NCI-H524 (cell line): ENCODE measurements at places on chromosomes 7 and 10.

- no peak for DNase-seq
These were observed 29.8 kb downstream of the GSDME start for GRCh38 chr7:24727154-24728120.

DNA sequence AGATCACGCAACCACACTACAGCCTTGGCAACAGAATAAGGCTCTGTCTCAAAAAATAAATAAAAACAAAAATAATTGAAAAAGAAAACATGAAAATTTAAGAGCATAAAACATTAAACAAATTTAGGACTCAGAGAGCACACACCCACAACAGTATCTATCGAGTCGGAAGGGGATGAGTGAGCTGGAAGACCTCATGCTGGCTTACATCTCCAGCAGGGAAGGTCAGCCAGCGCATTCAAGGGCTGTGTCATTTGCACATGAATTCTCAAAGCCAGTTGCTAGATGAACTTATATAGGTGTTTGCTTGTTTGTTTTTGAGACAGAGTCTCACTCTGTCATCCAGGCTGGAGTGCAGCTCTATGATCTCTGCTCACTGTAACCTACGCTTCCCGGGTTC lies 50.3 kb downstream of the SRRM3 start:
- DNase-seq, result no peak

GRCh38 chr10:61073391-61073790 lies 129.4 kb upstream of the RHOBTB1 start:
- DNase-seq, result no peak

DNA sequence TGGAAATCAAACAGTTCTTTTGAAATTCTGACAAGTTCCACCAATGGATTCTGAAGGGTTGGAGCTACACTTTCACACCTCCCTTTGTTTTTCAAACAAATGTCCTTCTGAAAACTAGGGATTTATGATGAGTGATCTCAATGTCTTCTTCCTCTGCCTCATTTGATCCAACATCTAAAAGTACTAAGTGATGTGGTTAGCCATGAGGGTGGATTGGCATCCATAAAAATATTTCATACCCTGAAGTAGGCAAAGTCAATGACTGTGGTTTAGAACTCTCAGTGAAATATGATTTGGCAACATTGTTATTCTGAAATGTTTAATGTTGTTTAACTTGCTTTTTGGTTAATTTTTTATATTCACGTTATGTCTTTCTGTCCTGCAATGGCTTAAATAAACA lies 136.9 kb downstream of the MBL2 start:
- no peak for DNase-seq

DNA sequence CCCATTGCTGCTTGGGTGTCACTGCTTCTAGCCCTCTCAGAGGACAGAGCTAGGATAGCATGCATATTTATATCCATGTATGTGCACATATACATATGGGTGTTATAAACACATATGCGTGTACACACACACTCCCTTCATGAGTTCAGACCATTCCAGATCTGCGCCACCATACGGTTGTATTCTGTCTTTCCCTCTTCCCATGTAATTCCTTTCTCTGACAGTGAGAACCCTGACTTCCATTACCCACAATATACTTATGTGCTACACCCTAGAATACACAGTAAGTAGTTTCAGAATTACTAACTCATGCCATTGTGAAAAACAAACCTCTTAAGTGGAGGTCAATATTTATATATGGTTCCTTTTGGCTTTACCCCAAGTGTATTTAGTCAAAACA lies 116.6 kb upstream of the SAMD8 start:
- no peak for DNase-seq

DNA sequence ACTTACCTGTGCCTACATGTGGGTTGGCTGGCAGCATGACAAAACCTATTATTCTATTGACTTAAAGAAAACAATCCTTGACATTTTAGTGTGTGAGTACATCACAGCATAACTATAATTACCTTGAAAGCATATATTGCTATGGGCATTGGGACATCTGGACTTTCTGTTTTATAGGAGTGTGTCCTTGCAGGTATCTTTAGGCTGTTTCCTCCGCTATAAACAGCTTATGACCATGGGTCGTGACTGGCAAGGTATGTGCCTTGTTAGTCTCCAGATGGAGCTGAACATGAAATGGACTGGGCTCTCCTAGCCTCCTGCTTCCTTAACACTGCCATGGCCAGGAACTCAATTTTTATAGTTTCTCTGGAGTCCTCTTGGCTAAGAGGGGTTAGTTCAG lies 317.4 kb upstream of the COBL start:
- DNase-seq, result no peak

GRCh38 chr7:33937871-33938270 lies 32.5 kb downstream of the BMPER start:
- no peak for DNase-seq

GRCh38 chr7:155804897-155805825 lies 7.1 kb downstream of the SHH start:
- DNase-seq, result peak; percentile 36

DNA sequence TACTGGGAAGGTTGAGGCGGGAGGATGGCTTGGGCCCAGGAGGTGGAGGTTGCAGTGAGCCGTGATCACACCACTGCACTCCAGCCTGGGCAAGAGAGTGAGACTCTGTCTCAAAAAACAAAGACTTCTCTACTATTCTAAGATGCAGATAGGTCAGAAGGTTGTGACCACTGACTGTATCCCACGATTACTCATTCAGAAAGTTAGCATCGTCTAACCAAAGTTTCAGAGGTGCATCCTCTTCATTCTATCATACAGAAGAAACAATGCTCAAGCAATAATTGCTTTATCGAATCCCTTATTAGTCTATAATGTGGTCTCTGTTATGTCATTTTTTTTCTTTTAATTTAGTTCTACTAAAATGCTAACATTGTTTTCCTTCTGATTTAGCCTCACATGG lies 348.7 kb upstream of the LRGUK start:
- no peak for DNase-seq

- DNase-seq, result no peak
These were observed 347.8 kb downstream of the ELMO1 start for GRCh38 chr7:37100735-37101331.

GRCh38 chr10:127745861-127746260 lies 8.9 kb downstream of the FOXI2 start:
- no peak for DNase-seq

- DNase-seq, result no peak
These were observed 35.5 kb upstream of the PTPRZ1 start for GRCh38 chr7:121837462-121837861.

- no peak for DNase-seq
These were observed 64.7 kb downstream of the CREB5 start for GRCh38 chr7:28477041-28477442.

GRCh38 chr10:782751-783648 lies 93.5 kb upstream of the DIP2C start:
- DNase-seq, result no peak

DNA sequence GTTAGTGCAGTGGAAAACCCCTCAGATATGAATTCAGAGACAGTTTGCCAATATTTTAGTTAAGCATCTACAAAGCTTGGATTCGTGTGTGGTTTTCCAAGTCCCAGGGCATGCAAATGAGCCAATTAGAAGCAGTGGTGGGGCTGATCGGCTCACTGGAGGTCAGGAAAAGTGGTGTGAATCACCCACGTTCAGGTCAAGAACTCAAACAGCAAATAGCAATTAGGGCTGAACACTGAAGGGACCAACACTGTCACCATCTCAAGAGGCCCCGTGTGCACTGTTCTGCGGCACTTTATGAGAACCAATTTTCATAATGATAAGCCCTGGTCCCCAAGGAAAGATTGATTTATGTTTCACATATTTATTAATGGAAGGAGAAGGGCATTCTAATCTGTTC lies 68.9 kb downstream of the ADARB2 start:
- DNase-seq, result no peak

DNA sequence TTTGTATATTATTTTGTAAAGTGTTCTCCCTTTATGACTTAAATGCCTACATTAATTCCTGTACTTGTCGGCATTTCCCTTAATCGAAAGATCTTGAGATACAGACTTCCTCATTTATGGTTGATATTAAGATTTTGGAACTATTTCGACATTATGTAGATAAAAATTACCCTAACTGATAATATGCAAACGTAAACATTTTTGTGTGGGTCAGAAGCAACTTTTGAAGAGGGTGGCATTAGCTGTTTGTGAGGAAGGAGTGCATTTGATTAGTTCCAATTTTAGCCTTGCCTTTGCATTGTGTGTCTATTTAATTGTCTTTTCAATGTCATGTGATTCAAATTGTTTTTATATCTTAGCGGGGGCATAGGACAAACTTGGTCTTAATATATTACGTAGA lies 114.7 kb downstream of the BICC1 start:
- no peak for DNase-seq

- DNase-seq, result no peak
These were observed 370 bp downstream of the TMEM60 start for GRCh38 chr7:77797734-77798393.

DNA sequence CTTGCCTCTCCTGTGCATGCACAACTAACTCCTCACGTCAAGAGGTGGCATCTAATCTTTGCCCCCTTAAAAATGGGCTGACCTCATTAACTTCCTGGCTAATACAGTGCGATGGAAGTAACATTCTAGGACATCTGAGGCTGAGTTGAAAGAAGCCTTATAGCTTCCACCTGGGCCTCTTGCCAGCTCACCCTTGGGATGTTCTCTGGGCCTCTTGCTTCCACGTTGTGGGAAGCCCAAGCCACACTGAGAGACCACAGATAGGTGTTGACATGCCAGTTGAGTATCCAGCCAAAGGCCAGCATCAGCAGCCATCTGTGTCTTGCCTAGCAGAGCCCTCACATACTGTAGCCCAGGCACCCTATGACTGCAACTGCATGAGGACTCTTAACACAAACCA lies 60.8 kb upstream of the GDF10 start:
- no peak for DNase-seq

- no peak for DNase-seq
These were observed 91.2 kb upstream of the PAX2 start for GRCh38 chr10:100653957-100654781.

DNA sequence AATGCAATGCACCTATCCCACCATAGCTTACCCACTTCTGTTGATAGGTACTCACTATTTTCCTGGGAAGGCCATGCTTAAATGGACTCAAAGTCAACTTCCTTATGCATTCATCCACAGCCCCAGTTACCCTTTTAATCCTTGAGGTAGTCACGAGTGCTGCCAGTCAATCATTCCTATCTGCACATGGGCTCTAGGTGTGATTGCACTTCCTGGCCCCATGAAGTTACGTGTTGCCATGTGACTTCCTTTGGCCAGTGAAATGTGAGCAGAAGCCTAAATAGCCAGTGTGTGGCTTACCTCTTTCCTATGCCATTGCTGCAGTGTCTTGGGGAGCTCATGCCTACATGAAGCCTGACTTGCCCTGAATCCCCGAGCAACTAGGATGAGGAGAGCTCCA lies 23.5 kb upstream of the EIF5AL1 start:
- DNase-seq, result no peak

DNA sequence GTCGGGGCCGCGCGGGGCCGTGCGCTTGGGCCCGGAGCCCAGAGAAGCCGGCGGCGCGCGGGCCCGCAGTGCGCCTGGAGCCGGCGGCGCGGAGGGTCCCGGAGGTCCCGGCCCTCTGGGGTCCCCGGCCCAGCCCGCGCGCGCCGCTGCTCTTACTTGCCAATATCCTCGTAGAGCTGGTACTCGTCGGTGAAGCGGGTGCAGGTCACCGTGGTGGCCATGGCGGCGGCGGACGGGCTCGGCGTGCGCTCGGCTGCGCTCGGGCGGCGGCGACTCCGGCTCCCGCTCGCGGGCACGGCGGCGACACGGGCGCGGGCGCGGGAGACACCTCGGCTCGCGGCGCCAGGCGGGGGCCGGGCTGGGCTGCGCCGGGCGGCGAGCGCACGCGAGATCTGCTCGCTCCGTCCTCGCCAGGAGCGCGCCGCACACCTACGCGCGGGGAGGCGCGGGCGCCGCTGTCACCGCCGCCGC lies at the start of gene CAMK2B:
Gene CAMK2B (minus strand): TSS at position 394 of the 471 bp plus-strand sequence. CDS start 173 bp downstream, at position 221.
- DNase-seq, result peak; percentile 33

DNA sequence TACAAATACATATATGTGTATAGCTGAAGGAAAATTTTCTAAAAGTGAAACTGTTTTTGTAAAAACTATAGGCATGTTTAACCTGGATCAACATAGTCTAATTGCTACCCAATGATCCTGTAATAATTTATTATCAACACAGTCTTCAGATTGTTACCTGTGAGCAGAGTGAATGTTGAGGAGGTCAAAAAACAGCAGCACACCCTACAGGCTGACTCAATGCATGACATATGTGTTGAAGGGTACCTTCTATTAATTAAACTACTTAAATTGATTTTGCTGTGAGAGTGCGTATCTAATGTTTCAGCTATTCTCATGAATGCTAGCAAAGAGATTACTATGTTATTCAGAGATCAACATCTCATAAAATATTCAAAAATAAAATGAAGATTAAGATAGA lies 411.4 kb downstream of the TNS3 start:
- DNase-seq, result no peak

GRCh38 chr10:14592566-14592965 lies 182.1 kb downstream of the FAM107B start:
- no peak for DNase-seq

DNA sequence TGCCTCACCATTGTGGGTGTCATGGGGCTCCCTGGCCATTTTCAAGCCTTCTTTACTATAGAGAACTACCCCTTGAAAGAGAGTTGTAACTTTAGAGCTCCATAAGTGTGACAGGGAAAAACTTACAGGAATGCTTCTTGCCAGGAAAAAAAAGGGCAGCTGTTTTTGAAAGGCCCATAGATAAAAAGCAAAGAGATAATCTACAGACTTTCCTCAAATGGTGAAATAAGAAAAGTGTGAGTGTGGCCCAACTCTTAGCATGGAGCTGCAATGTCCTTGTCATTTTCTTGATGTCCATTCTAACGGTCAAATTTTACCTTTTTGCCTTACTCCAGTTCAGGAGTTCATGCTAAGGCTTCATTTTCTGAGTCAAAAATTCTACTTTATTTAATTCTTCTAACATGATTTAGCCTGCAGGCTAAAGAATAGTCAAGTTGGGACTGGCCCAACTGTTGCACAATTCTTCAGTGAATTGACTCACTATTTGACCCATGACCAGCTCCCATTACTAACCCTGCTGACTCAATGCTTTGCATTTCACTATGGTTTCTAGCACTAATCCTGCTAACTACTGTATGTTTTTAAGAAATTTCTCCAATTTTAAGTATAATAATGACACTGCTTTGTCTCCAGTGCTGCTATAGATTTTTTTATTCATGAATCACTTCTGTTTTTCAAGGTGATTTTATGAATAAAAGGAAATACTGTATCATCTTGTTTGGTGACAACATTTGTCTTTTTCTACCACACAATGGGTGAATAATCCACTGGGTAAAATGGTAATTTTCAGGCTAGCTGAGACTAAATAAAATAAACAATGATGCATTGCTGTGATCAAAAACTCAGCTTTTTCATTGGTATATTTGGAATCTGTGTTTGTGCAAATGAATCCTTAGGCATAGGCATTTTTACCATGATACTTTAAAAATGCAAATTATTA lies 41.4 kb upstream of the SGCE start:
- DNase-seq, result no peak

- DNase-seq, result no peak
These were observed 482.0 kb upstream of the PCDH15 start for GRCh38 chr10:55283031-55283430.

DNA sequence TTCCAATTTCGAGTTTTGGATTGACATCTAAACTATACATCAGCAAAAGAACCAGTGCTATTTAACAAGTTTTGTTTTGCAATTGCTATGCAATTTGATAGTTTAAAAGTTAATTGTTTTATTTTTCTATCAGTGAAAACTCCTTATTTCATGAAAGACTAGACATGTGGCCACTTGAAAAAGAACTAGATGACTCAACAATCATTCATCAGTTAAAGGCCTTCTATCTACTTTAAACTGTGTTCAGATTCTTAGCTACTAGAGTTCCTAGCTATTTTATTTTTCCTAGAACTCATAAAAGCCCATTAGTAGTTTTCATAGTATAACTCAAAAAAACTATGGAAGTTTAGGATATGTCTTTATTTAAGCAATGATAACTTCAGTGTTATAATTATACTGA lies 104.6 kb upstream of the LSM8 start:
- DNase-seq, result no peak
